ENCODE measurements at places on chromosomes 6 and 20.

- DNase-seq = no peak
These were observed 34.5 kb downstream of the TPBG start for GRCh38 chr6:82397962-82398692.

GRCh38 chr20:47276851-47277534, 79.5 kb downstream of the ZMYND8 start:
- DNase-seq = no peak

- DNase-seq = no peak
These were observed 89.9 kb downstream of the AKAP7 start for GRCh38 chr6:131225127-131225526.

- DNase-seq = no peak
These were observed 64.6 kb upstream of the TXNDC5 start for GRCh38 chr6:7974938-7975763.

- DNase-seq = no peak
These were observed 174.9 kb downstream of the QKI start for GRCh38 chr6:163589387-163589786.

DNA sequence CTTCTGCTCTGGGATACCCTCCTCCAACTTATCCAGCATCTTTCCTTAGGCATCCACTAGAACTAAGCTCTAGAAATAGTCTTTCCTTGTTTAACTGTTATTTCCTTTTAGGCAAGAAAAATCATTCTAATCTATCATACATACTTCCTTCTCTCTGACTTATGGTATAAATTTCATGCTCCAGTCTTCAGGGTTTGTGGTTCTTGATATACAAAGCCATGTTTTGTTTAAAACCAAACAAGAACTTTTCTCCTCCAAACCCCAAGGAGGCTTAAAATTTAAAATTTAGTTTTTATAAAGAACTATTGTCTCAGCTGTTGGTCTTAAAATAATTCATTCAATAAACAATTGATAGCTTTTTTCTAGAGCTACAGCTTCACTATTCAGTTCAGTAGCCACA, 77.2 kb downstream of the CD164 start:
- DNase-seq = no peak

GRCh38 chr6:46491201-46491627, at the start of gene RCAN2:
RCAN2 (minus strand) TSS chr6:46491449.
- DNase-seq = peak; percentile 45

DNA sequence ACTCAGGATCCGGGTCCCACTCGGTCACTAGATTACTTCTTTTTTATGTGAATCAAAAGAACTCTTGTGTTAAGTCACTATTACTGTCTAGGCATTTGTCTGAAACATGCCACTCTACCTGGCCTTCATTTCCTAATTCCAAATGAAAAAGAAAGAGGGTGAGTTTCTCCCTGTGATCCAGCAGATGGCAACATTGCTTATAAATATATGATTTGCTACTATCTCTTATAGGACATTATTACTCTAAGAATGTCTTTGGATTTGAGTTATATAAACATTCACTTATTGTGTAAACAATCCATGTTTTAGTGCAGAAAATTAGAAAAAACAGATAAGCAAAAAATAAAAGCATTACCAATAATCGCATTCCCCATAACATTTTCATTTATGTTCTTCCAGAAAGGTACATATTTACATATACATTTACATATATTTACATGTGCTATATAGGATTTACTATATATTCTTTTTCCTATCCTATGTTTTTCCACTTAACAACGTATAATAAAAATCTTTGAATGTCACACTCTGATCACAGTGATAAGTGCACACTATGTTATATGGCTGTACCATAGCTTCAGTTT, 66.9 kb downstream of the FAXC start:
- DNase-seq = no peak

DNA sequence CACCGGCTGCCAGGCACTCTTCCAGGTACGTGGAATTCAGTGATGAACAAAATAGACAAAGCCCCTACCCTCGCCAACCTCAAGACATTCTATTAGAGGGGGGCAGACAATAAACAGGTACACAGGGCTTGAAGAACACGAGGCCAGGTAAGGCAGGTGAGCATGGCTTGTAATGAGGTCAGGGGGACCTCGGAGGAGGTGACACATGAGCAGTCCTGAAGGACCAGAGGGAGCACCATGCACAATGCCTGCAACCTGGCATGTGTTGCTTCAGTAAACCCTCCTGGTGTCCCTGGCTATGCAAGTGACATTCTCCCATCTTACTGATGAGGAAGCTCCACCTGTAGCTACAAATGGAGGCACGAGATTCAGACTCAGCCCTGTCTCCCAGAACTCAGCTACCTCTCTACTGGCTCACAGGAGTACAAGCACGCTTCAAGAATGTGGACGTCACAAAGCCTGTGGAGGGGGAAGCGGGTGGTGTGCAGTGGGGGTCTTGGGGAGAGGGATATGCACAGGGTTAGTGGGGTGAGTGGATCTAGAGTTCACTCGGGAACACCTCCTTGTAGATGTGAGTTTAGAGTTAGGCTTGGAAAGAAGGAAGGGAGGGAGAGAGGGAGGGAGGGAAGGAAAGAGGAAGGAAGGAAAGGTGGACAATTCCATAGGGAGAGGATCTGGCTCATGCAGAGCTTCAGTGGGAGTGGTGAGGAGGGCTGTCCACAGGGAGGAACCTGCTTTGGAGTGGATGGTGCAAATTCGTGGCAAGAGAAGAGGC, 7.6 kb upstream of the MAPK13 start:
- DNase-seq = no peak

DNA sequence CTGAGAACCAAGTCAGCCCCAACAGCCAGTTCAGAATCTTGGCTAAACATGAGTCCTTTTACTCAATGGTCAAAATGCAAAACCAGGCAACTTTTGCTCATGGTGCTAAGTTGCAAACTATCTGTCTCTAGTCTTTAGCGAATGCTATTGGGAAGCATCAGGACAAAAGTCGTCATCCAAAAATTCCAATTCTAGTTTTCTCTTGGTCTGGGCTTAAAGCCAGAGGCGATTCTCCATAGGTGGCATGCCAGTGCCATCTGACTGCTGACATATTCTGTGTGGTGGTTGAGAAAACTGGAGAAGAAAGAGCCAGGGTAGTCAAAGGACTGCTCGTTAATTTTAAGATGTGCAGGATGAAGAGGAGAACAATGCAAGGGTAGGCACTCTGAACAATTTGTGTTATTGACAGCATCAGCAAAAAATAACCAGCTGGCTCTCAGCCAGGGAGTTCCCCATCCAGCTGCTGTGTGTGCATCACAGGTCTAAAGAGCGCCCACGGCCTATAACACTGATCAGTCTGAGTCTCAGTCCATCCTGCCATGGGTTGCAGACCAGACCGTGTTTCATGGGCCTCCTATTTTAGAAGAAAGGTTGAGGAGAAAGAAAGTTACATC, 313.6 kb downstream of the ALDH8A1 start:
- DNase-seq = no peak

DNA sequence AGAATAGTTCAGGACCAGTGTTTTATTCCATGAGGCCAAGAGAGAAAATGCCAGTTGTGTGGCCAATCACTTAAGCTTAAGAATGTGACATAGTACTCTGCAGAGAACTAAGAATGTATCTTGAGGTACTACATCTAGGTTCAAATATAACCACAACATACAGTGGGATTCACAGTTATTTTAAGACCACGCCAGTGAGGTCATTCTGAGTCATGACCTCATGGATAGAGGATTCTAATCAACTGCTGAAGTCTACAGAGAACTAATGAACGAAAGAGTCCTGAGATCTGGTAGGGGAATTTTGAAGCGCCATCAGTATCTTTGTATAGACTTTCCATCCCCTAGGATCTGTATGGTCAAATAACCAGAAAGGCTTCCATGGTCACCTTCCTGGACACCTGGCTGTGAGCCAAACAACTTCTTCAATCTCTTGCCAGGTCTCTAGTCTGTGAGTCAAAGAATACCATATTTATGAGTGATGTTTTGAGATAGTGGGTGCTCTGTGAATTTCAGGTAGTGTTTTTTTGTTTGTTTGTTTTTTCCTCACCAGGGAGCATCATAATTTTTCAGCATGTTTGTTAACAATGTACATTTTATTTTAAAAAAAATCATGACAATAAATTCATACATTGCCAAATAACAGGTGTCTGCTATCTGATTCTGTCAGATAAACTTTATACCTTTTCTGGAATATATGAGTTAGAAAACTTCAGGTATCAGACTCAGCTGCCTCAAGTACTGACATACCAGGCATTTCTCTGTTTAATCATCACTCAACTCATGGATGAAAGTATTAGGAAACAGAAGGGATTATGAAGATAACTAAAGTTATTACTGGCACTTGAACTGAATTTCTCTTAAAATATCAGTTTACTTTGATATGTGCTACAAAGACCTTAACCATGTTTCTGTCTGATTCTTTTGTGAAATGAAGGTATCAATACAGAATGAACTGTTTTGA, 217.9 kb downstream of the PLCB4 start:
- DNase-seq = no peak

DNA sequence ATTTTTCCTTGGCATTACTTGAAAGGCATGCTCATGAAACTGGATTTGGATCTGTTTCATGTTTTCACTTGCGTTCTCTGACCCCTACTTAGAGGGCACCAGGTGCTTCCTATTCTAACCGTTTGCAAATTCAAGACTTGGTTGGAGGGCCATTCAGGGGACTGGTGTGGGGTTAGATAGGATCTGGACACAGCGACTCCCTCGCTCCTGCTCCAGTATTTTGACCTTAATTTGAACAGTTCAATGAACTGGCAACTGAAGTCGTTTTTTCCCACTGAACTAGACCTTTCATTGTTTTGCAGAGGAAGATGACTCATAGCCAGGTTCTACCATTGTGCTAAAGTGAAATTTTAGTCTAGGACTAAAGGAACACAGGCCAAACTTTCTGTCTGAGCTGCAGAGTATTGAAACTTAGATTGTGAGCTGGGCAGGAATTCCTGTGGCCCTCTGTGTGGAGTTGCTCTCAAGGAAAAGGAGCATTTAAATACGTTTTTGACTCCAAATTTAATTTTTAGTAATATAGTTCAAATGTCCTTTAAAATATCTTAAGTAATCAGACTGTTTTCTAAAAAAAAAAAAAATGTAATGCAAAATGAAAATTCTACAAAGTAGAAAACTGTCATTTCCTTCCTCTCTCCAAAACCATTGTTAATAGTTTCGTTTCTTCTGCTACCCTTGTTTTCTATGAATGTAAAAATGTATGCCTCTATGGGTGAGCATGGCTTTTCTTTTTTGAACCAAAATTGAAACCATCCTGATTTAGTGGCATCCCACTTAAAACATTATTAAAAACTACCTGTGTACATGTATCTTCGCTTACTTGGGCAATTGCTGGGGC, 64.8 kb downstream of the UTRN start:
- DNase-seq = no peak
